ENCODE measurements at places on chromosomes 2 and 18.
A peak's percentile ranks its signal among the peaks of the same experiment; 100 is the strongest.

DNA sequence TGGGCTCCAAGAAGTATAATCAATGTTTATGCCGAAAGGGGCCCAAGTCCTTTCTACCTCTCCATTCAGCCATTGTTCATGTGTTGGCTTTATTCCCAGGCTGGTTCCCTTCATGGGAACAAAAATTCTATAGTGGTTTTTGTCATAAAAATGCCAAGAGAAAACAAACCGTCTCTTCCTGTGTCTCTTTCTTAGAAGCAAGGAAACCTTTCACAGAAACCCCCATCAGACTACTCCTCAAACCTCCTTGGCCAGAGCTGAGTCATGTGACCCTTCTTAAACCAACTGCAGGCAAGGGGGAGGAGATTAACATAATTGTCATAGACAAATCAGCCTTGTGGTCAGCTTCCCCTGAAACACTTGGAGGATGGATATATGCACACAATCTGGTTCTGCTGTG, 75.1 kb upstream of the TANK start:
- peak; percentile 13 for DNase-seq

DNA sequence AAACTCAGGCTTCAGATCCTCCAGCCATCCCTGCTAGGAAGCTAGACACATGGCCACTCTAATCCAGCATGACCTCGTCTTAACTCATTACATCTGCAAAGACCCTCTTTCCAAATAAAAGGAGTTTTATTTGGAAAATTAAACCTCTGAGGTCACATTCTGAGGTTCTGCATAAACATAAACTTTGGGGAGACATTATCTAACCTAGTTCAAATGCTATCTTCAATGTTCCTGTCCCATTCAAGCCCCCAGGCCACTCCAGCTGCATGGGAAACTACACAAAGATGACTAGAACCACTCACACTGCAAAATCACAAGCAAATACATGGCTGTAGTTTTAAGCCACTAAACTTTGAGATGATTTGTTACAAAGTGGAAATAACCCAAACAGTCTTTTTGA, 99.0 kb upstream of the RNF152 start:
- no peak for DNase-seq

- DNase-seq, result no peak
Measured at GRCh38 chr18:70322928-70323327, 34.1 kb downstream of the SOCS6 start.

- no peak for DNase-seq
Measured at GRCh38 chr2:142782942-142783443, 94.5 kb upstream of the KYNU start.

GRCh38 chr2:161131074-161131680, 29.1 kb upstream of the TANK start:
- no peak for DNase-seq

- DNase-seq, result no peak
Measured at GRCh38 chr2:85785027-85785822, 31.4 kb downstream of the ATOH8 start.

GRCh38 chr2:83565626-83566025, 893.5 kb downstream of the SUCLG1 start:
- DNase-seq, result no peak

DNA sequence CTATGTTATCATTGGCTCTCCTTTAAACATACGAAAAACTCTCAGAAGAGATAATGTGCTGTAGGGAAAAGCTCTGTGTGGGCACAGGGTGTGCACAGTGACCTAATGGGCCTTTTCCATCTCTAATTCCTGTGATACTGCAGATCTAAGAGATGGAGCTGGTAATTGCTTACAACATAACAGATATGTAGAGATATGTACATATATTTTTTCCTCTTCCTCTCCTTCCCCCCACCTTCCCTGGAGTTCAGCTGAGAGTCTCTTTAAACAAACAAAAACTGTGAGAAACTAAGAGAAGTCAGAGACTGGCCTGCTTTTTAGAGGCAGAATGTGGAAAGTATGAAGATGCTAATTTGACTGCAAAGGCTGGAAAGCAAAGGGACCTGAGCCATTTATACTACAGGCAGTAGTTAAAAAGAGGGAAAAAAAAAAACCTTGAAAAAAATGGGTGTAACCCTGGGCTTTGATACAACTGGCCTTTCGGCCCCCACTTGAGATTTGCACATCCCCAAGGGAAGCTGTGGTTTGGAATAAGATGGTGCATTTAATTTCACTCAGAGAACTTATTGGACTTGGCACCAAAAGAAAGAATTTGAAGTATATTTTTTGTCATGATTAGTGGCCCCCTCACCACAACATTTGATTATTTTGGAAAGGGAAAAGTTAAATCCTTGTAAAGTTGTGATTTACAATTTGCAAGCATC, 502.2 kb upstream of the ZEB2 start:
- no peak for DNase-seq

DNA sequence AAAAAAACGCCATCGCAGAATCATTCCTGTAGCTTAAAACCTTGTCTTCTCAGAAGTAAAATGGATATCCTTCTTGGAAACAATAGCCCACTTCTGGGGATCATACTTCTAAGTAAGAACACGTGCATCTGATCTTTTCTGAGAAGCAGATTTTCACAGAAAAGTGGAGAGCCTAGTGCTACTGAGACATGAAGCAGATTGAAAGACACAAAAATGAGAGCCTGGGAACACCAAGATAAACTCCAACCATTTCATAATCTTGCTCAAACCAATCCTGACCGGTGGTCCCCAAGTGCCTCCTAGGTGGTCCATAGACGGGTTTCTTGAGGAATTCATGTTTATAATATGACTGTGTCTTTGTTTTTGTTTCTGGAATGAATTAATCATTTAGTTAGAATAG, 191.2 kb downstream of the IRS1 start:
- no peak for DNase-seq

GRCh38 chr2:113000436-113000835, 4.8 kb upstream of the IL36A start:
- DNase-seq, result no peak

DNA sequence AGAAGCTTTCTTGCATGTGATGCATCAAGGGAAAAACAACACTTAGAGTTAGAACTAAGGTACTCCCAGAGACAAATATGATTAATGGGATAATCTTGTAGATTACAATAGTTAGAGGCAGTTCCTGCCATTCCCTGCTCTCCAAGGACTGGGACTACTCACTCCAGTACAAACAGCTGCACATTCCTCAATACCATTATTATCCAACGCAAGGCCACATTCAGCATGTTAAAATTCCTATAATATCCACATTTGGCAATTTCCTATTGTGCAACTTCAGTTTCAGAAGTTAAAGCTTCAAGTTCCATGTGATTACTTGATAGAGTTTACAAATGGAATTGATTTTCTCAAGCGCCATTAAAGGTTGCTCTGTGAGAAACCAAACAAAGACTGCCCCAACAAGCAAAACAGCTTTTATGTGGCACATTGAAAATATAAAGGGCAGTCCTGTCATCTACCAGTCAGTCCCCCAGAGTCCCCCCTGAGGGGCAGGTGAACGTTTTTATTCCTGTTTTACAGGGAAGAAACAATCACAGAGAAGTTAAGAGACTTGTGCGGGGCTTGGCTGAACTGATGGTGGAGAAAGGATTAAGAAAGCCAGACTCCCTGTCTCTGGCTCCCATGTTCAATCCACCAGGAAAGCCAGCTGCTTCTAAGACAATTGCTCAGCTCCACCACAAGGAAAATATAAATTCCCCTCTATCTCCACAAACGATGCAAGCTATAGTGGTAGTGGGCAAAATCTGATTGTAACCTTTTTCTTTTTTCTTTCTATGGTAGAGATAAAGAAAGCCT, 72.6 kb downstream of the TXNL1 start:
- no peak for DNase-seq

- no peak for DNase-seq
Measured at GRCh38 chr18:32801228-32801627, 28.4 kb upstream of the KLHL14 start.

DNA sequence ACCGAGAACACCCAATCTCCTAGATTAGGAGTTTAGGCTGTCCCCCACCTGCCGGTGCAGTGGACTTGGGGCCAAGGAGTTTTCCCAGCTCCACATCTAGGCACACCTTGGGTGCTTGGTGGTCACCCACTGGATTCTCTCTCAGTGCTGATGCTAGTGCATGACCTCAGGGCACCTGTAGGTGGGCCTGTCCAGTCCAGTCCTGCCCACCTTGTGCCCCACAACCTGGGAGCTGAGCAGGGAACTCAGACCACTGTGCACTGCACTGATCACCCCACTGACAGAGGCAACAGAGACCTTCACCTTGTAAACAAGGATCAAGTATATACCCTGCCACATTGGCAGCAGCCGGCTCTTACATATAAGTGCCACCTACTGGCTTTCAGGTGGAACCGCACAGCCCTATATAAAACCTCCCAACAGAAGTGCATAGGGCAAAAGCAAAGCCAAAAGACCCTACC, 12.7 kb upstream of the CDH19 start:
- DNase-seq, result no peak

DNA sequence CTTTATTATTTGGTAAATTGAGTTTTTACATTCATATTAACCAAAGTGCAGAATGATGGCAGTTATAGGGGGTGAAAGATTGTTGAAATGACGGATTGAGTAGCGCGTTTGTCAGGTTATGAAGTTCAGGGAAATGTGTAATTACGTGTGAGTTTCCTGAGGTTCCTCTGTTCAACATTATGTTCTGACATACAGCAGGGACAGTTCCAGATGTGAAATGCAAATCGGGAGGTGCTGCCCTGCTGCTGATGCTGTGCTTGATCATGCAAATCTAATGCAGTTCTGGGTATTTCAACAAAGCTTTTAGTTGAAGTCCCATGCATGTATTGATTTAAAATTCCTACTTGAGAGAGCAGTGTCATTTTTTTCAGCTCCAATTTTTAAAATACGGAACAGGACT, 57.9 kb downstream of the CDH7 start:
- no peak for DNase-seq

GRCh38 chr2:37316181-37316580, 8.5 kb downstream of the PRKD3 start:
- DNase-seq, result no peak

GRCh38 chr2:19623488-19623887, 265.1 kb upstream of the OSR1 start:
- DNase-seq, result no peak
